Hepatic stellate cell (primary cell): ENCODE measurements at places on chromosomes 4 and X.
A peak's percentile ranks its signal among the peaks of the same experiment; 100 is the strongest.

DNA sequence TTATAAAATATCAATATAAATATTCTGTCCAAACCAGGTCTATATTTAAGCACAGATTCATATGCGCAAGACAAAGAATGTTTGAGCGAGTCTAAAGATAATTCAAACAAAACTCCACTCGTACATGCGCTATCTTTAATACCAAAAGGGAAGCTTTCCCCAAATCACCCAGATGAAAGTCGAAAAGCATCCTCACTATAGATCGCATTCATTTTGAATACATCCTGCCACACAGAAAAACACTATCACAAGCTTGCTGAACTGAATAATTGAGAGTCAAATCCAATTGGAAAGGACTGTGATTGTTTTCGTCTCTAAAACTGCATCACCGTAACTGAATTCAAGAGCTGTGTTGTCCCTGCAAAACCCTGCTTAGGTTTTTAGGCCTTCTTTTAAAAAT is 685 bp downstream of the TASL start:
- DNase-seq: no peak

GRCh38 chrX:80237072-80237471 is 183.2 kb upstream of the TENT5D start:
- no peak for DNase-seq

- peak; percentile 47 for DNase-seq
Observed at GRCh38 chr4:147599769-147600168, 17.4 kb upstream of the TMEM184C start.

GRCh38 chr4:80448056-80448455 is 112.5 kb downstream of the CFAP299 start:
- DNase-seq: no peak

- DNase-seq: no peak
Observed at GRCh38 chrX:118523920-118524319, 28.3 kb downstream of the DOCK11 start.

DNA sequence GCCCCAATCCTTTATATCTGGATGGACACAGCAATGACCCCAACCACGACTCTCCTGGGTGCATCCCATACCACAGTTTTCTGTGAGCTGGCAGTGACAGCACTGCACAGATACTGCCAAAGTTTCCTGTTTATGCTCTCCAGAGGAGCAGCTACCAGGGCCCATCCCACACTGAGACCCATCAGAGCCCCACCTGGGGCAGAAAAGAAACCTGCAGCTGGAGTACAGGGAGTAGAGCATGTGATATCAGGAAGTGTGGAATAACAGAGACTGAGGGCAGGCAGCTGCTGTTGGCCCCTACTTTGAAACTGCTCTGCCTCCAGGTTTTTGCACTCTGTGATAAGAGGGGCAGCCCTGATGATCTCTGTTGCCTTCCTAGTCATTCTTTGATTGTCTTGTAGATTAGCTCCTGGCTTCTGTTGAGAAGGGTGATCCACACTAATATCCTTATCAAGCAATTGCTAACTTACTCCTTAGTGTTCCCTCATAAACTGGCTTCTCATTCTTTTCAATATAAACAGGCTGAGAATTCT is 526.3 kb upstream of the TECRL start:
- no peak for DNase-seq

DNA sequence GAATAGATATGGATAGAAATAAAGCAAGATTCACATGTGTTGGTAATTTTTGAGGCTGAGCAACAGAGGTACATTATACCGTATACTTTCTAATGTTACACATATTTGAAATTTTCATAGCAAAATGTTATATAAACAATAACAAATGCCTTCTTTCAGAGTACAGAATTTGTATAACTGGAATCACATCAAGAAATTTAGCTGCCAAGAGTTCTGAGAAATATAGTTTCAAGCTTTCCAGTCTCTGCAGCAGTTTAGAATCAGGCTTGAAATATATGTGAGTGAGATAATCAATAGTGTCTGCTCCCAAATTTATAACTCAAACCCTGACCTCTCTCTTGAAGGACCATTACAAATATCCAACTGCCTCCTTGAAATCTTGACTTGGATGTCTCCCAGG is 23.8 kb downstream of the FAM184B start:
- DNase-seq: no peak

- no peak for DNase-seq
Observed at GRCh38 chr4:42483426-42484379, 86.4 kb downstream of the SHISA3 start.

GRCh38 chr4:92497141-92497540 is 193.4 kb downstream of the GRID2 start:
- no peak for DNase-seq

DNA sequence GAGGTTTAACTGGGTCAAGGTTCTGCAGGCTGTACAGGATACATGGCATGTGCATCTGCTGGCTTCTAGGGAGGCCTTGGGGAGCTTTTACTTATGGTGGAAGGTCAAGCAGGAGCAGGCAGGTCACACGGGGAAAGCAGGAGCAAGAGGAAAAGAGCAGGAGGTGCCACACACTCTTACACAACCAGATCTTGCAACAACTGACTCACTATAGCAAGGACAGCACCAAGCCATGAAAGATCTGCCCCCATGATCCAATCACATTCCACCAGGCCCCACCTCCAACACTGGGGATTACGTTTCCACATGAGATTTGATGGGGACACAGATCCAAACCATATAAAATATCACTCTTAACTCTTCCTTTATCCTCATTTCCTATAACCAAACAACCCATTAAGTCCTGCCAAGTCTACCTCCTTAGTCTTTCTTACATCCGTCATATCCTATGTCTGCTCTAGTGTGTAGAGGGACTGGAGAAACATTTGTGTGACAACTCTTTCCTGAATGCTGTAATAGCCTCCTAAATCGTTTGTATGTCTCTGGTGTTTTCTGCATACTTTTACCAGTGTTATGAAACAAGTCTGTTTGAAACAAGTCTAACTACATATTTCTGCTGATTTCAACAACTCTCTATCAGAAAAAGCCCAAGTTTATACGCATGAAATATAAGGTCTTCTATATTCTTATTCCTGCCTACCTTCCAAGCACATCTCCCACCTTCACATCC is 8.3 kb upstream of the RAP2C start:
- DNase-seq: no peak

DNA sequence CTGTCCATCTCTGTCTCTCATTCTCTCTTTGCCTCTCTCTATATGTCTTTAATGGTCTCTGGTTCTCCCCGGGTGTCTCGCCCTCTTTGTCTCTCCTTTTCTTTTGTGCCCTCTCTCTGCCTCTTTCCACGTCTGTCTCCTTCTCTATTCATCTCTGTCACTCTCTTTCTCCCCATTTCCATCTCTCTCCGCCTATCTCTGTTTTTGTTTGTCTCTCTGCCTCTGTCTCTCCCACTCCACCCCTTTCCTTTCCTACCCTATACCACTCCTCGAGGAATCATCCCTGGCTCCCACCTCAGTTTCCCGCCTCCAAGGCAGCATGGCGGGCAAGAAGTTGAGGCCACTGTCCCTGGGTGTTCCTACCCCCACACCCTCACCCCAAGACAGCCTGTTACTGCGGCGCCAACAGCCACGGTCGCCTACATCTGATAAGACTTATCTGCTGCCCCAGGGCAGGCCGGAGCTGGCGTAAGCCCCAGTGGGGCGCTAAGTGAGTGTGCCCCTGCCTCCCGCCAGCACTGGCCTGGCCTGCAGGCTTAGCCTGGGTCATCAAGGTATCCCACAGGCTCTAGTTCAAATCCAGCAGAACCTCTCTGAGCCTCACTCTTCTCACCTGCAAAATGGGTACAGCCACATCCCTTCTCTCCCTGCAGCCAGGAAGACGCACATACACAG is 713 bp upstream of the GATA1 start:
- DNase-seq: no peak

- peak; percentile 7 for DNase-seq
Observed at GRCh38 chrX:22577181-22577580, 304.5 kb downstream of the CBLL2 start.

DNA sequence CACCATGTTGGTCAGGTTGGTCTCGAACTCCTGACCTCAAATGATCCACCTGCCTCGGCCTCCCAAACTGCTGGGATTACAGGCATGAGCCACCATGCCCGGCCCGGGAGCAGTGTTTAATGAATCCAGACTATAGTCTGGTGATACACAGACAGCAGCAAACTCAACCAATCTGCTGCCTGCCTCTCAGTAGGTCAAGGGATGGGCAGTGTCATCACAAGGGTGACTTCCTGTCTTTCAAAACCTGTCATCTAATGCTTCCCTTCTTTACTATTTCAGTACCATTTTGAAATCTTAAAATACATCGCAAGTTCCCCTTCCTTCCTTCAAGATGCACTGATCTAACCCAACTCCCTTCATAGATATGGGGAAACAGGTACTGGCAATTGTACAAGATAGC is 8.4 kb downstream of the RPL39 start:
- no peak for DNase-seq

GRCh38 chrX:40058719-40059118 is 39.0 kb downstream of the BCOR start:
- DNase-seq: no peak

DNA sequence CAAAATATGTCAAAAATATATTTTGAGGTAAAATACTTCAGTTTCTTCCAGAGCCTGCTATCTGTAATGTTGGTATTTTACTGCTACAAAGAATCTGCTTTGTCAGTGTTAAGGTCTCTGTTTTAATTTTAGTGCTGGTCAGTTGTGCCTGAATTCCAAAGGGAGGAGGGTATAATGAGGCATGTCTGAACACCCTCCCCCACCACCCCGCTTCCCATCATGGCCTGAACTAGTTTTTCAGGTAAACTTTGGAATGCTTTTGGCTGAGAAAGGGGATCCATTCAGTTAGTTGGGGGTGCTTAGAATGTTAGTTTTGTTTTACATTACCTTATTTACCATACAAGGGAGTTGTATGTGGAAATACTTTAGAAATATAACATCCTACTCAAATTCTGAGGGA is 158.5 kb downstream of the MID1IP1 start:
- DNase-seq: no peak

DNA sequence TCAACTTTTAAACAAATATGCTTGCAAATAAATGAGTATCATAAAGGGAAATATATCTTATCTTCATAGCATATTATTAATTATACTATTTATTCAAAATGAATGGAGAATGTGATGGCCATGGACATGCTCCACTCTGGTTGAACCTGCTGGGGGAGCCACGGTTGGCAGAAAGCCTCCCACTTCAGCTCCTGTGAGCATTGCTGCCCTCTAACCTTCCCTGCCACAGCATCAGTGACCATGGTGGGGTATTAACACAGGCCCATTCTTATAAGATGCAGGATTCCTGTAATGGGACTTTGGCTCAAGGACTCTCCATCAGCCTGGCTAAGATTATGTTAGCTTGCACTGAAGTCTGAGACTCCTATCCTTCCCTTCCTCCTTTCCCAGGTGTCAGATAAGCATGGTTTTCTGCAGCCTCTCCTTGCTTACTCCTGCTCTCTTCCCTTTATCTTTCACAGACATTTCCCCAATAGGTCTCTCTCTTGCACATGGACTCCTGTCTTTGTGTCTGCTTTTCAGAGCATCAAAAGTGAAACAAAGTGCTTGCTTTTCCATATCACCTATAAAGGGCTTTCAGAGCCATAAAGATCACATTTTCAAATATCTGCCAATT is 4.9 kb upstream of the ABRAXAS1 start:
- DNase-seq: no peak

DNA sequence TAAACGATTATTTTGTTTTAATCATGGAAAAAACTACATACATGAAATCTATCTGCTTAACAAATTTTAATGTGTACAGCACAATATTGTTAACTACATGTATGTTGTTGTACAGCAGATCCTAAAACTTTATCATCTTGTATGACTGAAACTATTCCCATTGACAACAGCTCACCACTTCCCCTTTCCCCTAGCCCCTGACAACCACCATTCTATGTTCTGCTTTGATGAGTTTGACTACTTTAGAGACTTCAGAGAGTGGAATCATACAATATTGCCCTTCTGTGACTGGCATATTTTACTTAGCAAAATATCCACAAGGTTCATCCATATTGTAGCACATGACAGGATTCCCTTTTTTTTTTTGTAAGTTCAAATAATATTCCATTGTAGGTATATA is 185.9 kb downstream of the CFAP299 start:
- DNase-seq: no peak

DNA sequence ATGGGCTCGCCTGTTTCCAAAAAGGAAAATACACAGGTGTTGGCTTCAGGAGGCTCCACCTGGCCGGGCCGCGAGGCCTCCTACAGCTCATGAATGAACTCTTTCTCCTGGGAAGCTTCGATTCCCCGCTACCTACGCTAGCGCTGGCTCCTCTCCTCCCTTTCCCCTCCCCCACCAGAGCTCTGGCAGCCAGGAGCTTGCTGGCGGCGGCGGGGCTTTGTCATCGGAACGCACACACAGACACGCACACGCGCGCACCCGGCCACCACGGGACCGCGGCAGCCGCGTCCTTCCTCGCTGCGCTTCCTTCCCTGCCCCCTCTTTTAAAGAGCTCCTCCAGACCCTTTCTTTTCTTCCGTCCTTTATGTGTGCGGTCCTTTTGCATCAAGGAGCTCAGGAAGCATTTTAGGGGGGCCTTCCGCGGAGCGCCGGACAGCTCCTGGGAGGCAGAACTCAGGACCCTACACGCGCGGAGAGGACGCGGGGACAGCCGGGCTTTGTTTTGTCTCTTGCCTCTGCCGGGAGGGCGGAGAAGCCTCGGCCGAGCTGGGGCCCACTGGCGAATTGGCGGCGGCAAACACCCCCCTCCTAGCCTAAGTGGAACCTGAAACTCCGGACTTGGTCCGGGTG is 70.2 kb upstream of the BCOR start:
- no peak for DNase-seq

- no peak for DNase-seq
Observed at GRCh38 chr4:100688368-100688767, 170.5 kb upstream of the EMCN start.

DNA sequence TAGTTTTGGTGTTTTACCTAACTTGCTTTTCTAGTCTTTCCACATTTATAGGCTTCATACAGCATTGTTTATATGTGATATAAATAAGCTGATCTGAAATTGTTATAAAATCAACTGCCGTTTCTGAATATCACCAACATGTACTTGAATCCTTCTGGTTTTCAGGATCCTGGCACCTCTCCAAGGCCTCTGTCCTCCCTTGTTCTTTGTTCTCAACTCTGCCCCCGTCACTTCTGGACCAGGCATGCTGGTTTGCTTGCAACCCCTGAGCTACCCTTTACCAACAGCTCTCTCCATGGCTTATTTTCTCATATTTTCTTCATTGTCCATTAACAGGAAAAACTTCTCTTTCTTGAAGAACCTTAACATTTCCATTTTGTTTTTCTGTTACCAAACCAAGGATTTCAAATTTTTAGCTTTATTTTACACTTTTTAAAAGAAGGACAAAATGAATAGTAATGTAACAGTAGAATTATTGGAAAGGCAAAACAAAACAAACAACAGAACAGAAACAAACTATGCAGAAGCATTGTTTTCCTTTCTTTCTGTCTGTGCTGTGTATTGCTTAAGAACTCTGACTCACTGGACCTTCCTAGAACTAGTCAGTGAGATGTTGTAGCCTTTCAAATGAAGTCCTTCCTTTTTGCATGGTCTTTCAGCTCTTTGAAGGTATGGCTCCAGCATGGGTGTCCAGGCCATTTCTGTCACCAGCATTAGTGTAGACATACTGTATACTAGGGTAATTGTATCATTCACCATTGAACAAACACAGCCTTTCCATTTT is 44.8 kb downstream of the BANK1 start:
- DNase-seq: no peak
